ENCODE measurements at places on chromosomes 16 and 17. TPM values are rescaled to one million over a fixed set of nuclear protein-coding genes. Genes with fewer than 3 reads are reported as not detected.

GRCh38 chr17:83110735-83111134 is 31.3 kb downstream of the METRNL start:
- peaks cover 2% of the 10 kb centered on the region for H3K4me1 ChIP-seq
- DNase-seq = no peak
- no peak overlapping the region for H3K27ac ChIP-seq
- peaks cover 34% of the 10 kb centered on the region for H3K27me3 ChIP-seq
- no peak overlapping the region for H3K4me3 ChIP-seq

GRCh38 chr16:86919578-86920305 is 341.4 kb downstream of the FOXL1 start:
- no peak overlapping the region for H3K27ac ChIP-seq
- no peaks in the 10 kb centered on the region for H3K4me1 ChIP-seq
- no peak overlapping the region for H3K4me3 ChIP-seq
- H3K36me3 ChIP-seq = peaks cover 2% of the 10 kb centered on the region
- no peak for DNase-seq

OR1F1 gene
- not detected for total RNA-seq

GRCh38 chr16:78509965-78510364 is 410.5 kb downstream of the WWOX start:
- DNase-seq = no peak
- no peaks in the 10 kb centered on the region for H3K27me3 ChIP-seq
- no peaks in the 10 kb centered on the region for H3K36me3 ChIP-seq
- peaks cover 3% of the 10 kb centered on the region for H3K4me1 ChIP-seq

GRCh38 chr16:1211451-1212268 is 13.4 kb downstream of the TPSG1 start:
- no peaks in the 10 kb centered on the region for H3K27me3 ChIP-seq
- peaks cover 4% of the 10 kb centered on the region for H3K4me1 ChIP-seq
- H3K36me3 ChIP-seq = no peaks in the 10 kb centered on the region
- H3K27ac ChIP-seq = no peak overlapping the region
- DNase-seq = no peak

GRCh38 chr16:30472328-30472942 is at the start of gene ITGAL:
Gene ITGAL (plus strand): TSS chr16:30472742. CDS start chr16:30472838, 96 bp downstream.
- H3K36me3 ChIP-seq = peaks cover 54% of the 10 kb centered on the region
- H3K27ac ChIP-seq = peak within 1 kb of the TSS; percentile 96
- peaks cover 64% of the 10 kb centered on the region for H3K4me1 ChIP-seq
- DNase-seq = peak; percentile 95
- peak within 1 kb of the TSS; percentile 100 for H3K4me3 ChIP-seq

KRTAP17-1 gene
- not detected for total RNA-seq

PRDM7 gene
- total RNA-seq = not detected

GRCh38 chr16:24102209-24102660 is 153.9 kb upstream of the CACNG3 start:
- DNase-seq = no peak
- H3K36me3 ChIP-seq = peaks cover 32% of the 10 kb centered on the region
- no peak overlapping the region for H3K4me3 ChIP-seq
- peaks cover 5% of the 10 kb centered on the region for H3K4me1 ChIP-seq
- H3K27ac ChIP-seq = no peak overlapping the region

PER1 gene
- 47.3 TPM for total RNA-seq

DNA sequence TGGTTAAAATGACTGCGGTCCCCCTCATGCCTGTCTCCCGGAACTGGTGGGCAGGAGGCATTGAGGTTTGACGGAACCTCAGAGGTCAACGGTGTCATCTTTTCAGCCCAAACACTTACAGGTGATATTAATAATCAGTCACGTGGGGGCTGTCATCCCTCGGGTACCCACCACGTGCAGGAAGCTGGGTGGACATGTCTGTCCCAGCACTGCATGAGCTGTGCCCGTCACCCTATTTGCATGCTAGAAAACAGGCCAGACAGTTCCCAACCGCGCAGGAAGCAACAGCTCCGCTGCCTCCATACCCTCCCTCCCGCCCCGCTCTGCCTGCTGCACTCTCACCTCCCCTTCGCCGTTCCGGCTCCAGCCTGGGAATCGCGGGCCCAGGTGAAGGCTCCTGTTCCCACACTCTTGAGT is 1.4 kb downstream of the SYNGR3 start:
- H3K27me3 ChIP-seq = peaks cover 11% of the 10 kb centered on the region
- H3K4me1 ChIP-seq = peaks cover 22% of the 10 kb centered on the region
- H3K36me3 ChIP-seq = peaks cover 8% of the 10 kb centered on the region
- H3K4me3 ChIP-seq = peak overlapping the region; percentile 66

DNA sequence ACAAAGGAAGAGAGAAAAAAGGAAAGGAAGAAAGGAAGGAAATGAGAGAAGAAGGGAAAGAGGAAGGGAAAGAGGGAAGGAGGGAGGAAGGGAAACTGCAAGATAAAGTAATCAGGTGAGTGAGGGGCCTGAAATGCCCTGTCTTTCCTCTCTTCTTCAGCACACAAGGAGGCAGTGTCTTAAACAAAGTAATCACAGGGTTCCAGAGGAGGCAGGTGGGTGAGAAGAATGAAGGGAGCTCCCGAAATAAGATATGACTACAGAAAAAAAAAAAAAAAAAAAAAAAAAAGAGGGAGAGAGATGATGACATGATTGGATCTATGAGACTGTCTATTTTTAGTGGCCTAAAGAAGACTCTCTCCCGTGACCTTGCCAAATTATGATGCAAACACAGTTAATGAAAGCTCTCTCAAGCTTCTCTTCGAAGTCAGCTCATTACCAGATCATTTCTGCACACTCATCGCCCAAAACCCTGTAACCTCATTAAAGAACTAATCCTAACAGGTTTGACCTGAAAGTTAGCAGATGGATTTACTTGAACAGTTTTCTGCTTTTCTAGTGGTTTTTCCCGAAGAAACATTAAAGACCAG is 53.6 kb downstream of the CDH11 start:
- H3K27ac ChIP-seq = no peak overlapping the region
- H3K36me3 ChIP-seq = no peaks in the 10 kb centered on the region
- no peaks in the 10 kb centered on the region for H3K27me3 ChIP-seq
- no peak for DNase-seq
- no peak overlapping the region for H3K4me3 ChIP-seq
- H3K4me1 ChIP-seq = no peaks in the 10 kb centered on the region

KRT40 gene
- not detected for total RNA-seq

GRCh38 chr16:280552-280951 is at the start of gene ARHGDIG:
Gene ARHGDIG (plus strand): TSS chr16:280591. CDS start chr16:280681, 90 bp downstream.
- no peak within 1 kb of the TSS for H3K4me3 ChIP-seq
- H3K36me3 ChIP-seq = no peaks in the 10 kb centered on the region
- H3K27me3 ChIP-seq = peaks cover 28% of the 10 kb centered on the region

DNA sequence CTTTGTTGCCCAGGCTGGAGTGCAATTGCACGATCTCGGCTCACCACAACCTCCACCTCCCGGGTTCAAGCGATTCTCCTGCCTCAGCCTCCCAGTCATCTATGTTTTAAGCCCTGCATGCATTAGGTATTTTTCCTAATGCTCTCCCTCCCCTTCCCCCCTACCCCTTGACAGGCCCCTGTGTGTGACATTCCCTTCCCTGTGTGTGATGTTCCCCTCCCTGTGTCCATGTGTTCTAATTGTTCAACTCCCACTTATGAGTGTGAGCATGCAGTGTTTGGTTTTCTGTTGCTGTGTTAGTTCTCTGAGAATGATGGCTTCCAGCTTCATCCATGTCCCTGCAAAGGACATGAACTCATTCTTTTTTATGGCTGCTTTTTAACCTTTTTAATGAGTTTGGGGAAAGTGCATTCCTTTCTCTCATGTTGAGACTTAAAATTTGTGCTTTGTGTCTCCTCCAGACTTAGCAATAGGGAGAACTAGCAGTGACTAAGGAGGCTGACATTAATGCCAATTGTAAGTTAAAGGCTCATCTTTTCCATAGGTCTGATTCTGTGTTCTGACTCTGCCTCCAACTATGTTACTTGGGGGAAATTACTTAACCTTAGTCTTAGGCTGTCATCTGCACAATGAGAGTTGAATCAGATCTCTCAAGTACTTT is 17.7 kb upstream of the PHAF1 start:
- peak overlapping the region; percentile 21 for H3K27ac ChIP-seq
- H3K4me1 ChIP-seq = peaks cover 2% of the 10 kb centered on the region
- peaks cover 18% of the 10 kb centered on the region for H3K36me3 ChIP-seq
- DNase-seq = no peak
- H3K27me3 ChIP-seq = no peaks in the 10 kb centered on the region

GRCh38 chr16:64094992-64095634 is 1026.8 kb downstream of the CDH11 start:
- no peaks in the 10 kb centered on the region for H3K27me3 ChIP-seq
- H3K4me3 ChIP-seq = no peak overlapping the region
- no peaks in the 10 kb centered on the region for H3K36me3 ChIP-seq
- H3K4me1 ChIP-seq = no peaks in the 10 kb centered on the region
- DNase-seq = no peak
- no peak overlapping the region for H3K27ac ChIP-seq

DNA sequence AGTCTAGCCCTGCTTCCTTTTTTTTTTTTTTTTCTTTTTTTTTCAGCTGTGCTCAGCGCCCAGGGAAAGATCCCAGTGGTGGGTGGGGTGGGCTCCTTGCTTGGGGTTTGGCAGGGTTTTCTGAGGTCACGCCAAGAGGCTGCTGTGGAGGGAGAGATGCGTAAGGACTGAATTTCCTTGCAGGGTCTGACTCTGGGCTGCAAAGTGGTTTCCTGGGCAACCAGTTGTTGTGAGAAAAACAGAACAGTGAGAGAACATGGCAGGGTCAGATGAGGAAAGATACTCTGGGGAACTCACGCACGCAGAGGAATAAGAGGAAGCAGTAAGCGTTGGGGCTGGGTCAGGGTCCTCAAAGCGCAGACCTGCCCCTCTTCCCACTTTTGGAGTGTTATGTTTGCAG is 119.5 kb downstream of the IRF8 start:
- H3K4me1 ChIP-seq = peaks cover 3% of the 10 kb centered on the region
- peaks cover 5% of the 10 kb centered on the region for H3K36me3 ChIP-seq
- H3K27ac ChIP-seq = no peak overlapping the region
- DNase-seq = no peak

DNA sequence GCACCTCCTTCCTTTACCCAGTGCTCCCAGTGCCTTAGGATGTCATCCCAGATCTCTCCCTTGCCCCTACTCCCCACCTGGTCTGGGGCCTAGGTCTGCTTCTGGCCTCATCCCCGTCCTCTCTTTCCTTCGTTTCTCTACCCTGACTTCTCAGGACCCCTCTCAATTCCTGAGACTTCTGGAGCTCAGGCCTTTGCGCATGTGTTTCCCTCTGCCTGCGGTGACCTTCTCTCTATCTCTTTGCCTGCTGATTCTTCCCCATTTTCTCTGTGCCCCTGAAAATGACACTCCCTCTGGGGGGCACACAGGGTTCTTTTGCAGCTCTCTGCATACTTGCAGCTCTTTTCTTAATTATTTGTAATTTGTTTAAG is 13.5 kb downstream of the ADORA2B start:
- H3K4me3 ChIP-seq = no peak overlapping the region
- H3K4me1 ChIP-seq = peaks cover 33% of the 10 kb centered on the region
- peaks cover 2% of the 10 kb centered on the region for H3K36me3 ChIP-seq
- DNase-seq = no peak
- peaks cover 75% of the 10 kb centered on the region for H3K27me3 ChIP-seq
- peak overlapping the region; percentile 54 for H3K27ac ChIP-seq

TMEM100 gene
- not detected for total RNA-seq

ST6GALNAC1 gene
- total RNA-seq = not detected

DNA sequence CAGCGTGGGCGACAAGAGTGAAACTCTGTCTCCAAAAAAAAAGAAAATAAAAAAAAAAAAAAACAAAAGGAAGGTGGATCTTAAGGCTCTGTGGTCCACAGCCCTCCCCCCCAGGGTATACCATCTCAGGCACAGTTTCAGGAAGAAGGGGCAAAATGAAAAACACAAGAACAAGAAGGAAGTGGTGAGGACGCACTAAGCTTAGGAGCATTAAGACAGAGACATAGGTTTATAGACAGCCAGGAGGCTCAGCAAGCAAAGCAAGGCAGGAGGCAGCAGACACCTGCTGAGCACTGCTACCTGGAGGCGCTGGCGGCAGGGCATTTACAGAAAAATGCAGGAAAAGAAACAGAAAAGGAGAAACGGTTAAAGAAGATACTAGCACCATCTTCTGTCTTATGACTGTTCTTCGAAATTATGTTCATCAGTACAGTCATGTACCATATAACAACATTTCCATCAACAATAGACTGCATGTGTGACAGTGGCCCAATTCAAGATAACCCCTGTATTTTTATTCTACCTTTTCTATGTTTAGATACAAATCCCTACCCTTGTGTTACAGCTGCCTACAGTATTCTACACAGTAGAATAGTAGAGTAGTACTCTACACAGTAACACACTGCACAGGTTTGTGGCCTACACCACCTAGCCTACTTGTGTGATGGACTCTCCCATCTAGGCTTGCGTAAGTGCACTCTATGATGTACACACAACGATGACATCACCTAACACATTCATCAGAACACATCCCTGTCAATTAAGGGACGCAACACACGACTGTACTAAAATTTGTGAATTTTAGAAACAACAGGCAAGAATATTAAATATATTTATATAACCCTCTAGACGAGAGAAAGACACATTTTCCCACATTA is 62.5 kb downstream of the XPO6 start:
- peak overlapping the region; percentile 85 for H3K27ac ChIP-seq
- DNase-seq = no peak
- peaks cover 74% of the 10 kb centered on the region for H3K36me3 ChIP-seq
- no peak overlapping the region for H3K4me3 ChIP-seq

DNA sequence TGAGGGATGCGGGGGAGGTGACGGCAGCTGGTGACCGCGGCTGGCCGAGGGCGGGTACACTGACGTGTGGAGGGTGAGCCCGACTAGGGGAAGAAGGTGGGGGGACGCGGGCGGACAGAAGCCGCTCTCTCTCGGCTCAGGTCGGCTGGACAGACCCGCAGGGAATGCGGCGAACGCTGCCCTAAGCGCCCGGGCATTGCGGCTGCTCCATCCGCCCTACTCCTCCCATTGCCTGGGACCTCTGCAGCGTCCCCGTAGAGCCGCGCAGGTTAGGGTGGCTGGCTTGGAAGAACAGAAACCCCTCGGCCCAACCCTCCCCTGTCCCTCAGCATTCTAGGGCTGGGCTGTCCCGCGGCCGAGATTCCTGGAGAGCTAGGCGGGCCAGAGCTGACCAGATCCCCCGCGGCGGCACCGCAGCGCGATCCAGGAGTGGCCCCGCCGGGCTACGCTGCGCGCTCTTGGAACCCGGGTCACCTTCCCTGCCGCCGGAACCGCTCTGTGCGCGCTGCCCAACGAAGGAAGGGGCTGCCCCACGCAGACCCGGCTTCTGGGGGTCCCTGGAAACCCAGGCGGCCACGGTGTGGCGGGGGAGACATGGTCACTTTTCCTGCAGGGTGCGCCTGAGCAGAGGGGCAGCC is 3.0 kb downstream of the DLX4 start:
- peaks cover 83% of the 10 kb centered on the region for H3K27me3 ChIP-seq
- no peaks in the 10 kb centered on the region for H3K36me3 ChIP-seq
- H3K27ac ChIP-seq = no peak overlapping the region
- no peak overlapping the region for H3K4me3 ChIP-seq
- no peak for DNase-seq

GRCh38 chr16:21250072-21250923 is 16.8 kb downstream of the ANKS4B start:
- peaks cover 43% of the 10 kb centered on the region for H3K27me3 ChIP-seq
- H3K27ac ChIP-seq = no peak overlapping the region
- H3K4me1 ChIP-seq = no peaks in the 10 kb centered on the region
- no peaks in the 10 kb centered on the region for H3K36me3 ChIP-seq
- no peak for DNase-seq

- no peaks in the 10 kb centered on the region for H3K4me1 ChIP-seq
- no peaks in the 10 kb centered on the region for H3K36me3 ChIP-seq
- no peak for DNase-seq
- H3K27me3 ChIP-seq = no peaks in the 10 kb centered on the region
- H3K27ac ChIP-seq = no peak overlapping the region
Observed at GRCh38 chr17:17884391-17885357, 47.9 kb upstream of the SREBF1 start.

DHODH gene
- 14.5 TPM for total RNA-seq
